ENCODE measurements at places on chromosomes 6 and 20.

GRCh38 chr6:115765966-115766365 lies 294.7 kb downstream of the FRK start:
- no peak for DNase-seq

DNA sequence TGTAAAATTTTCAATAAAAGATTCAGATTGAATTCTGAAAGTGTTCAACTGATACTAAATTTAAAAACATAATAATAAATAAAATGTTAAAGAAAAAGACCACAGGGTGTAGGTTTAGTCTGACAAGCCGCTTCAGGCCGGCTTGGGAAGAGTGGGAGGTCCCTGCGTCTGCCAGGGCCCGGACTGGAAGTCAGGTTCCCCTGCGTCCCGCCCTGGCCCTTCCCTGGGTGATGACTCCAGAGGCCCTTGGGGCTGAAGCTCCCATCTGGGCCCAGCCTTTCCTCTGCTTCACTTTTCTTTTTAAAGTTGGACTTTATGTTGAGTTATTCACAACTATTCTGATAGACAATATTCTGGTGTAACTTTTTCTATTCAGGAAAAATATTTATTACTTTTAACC lies 93.3 kb downstream of the SMOC2 start:
- DNase-seq, result no peak

DNA sequence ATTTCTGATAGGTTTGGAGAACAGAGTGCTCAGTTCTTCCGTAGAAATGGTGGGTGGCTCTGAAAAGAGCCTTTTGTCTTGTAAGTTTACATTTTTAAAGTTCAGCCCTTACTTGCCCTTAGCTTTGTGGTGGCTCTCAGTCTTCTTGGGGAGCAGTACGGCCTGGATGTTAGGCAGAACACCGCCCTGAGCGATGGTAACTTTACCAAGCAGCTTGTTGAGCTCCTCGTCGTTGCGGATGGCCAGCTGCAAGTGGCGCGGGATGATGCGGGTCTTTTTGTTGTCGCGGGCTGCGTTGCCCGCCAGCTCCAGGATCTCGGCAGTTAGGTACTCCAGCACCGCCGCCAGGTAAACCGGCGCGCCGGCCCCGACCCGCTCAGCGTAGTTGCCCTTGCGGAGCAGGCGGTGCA lies 19.5 kb downstream of the OR2B2 start:
- no peak for DNase-seq

DNA sequence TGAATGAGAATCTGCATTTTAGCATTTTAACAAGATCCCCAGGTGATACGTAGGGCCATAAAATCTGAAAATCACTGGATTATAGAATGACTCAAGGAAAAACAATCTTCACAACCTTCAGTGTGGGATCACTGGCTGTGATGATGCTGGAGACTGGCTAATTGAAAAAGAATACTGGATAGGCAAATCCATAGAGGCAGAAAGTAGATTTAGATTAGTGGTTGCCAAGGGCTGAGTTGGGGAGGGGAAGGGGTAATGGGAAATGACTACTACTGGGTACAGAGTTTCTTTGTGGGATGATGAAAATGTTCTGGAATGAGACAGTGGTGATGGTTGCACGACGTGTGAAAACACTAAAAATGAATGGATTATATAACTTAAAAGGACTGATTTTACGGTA lies 84.1 kb downstream of the CDK19 start:
- DNase-seq, result no peak

- no peak for DNase-seq
Measured at GRCh38 chr20:52426856-52427255, 235.3 kb upstream of the ZFP64 start.

GRCh38 chr20:36305602-36306551 lies at the start of gene DLGAP4:
Gene DLGAP4 (plus strand): TSS chr20:36306339. CDS start chr20:36431718, 125,379 bp downstream.
- no peak for DNase-seq

GRCh38 chr6:24720131-24720603 lies 1.2 kb upstream of the C6orf62 start:
- DNase-seq, result peak; percentile 82

GRCh38 chr6:41228616-41229015 lies 467 bp downstream of the TREML4 start:
- no peak for DNase-seq

- no peak for DNase-seq
Measured at GRCh38 chr6:118693562-118693961, 42.2 kb upstream of the CEP85L start.

DNA sequence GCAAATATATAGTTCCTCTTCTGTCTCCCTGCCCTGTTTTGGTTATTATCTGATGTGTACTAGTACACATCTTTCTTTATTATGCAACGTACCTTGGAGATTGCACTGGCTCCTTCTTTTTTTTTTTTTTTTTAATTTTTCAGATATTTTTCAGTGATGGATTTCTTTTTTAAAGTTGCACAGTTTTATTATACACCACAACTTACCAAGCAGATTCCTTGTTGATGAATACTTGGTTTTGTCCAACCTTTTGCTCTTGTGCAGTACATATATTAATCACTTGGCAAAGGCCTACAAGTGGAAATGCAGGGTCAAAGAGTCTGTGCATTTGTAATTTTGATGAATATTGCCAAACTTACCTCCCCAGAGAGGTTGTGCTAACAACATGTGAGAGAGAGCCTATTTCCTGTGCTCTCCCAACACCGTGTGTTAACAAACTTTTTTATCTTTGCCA lies 50.1 kb upstream of the RNF24 start:
- no peak for DNase-seq

GRCh38 chr6:26087284-26088115 lies at the start of gene HFE:
Gene HFE (plus strand): TSS chr6:26087429. CDS start chr6:26087441, 12 bp downstream.
- DNase-seq, result peak; percentile 35

- DNase-seq, result no peak
Measured at GRCh38 chr6:163324326-163324687, 90.2 kb upstream of the QKI start.

- no peak for DNase-seq
Measured at GRCh38 chr6:157670466-157671186, 152.4 kb upstream of the SNX9 start.

- DNase-seq, result no peak
Measured at GRCh38 chr20:6489361-6490171, 277.9 kb upstream of the BMP2 start.

- DNase-seq, result no peak
Measured at GRCh38 chr6:66865771-66866170, 1158.7 kb upstream of the EYS start.

DNA sequence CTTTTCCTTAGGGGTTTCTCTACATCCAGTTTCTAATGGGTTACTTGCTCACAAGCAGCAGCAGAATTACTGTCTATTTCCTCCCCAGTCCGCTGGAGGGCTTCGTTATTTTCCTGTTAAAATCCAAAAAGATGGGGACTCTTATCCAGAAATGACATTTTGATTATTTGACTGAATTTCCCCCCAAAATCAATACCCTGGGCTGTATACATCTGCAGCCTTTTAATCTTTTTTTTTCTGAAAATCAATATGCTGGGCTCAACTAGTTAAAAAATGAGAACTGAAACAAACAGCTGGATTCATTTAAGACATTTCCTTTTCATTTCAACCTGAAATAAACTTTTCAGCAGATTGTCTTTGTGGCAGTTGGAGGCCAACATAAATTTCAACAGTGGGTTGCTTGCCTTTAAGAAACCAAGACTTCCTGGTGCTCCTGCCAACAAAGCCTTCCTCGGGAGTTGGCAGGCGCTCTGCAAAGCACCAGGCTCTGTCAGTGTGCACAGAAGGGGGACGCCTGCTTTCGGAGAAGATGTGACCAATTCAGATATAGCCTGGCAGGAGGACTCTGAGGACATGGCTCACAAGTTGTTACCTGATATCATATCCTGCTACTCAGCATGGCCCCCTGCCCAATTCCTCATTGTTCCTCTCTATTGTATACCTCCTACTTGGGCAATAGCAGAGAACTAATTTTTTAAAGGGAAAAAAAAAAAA lies 204.7 kb upstream of the ARG1 start:
- DNase-seq, result no peak

GRCh38 chr6:122715725-122716124 lies 63.8 kb upstream of the FABP7 start:
- no peak for DNase-seq

GRCh38 chr20:20594171-20594530 lies 118.3 kb downstream of the RALGAPA2 start:
- no peak for DNase-seq

DNA sequence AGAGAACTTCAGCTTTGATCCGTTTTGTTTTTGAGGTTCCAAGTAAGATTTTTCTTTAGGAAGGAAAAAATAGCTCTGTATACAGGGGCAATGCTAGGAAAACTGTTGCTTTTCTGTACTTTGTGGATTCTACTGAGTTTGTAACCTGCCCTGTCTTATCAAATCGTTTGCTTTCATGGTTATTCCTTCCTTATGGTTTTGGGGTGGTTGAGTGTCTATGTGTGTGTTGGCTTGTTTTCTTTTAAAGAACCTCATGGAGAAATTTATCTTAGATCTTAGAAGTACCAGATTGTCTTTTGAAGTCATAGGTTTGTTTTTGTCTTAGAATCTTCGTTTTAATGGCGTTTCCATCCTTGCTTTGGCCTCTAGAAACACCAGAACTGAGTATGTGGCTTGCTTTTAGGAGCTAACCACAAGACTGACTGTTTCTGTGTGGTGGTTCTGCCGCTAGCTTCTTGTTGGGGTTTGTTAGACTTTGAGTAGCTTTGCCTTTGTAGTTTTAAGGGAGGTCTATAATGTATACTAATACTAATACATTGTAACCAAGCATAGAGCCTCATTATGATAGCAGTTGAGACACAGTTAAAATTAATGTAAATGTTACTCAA lies 86.8 kb downstream of the RPP40 start:
- no peak for DNase-seq

DNA sequence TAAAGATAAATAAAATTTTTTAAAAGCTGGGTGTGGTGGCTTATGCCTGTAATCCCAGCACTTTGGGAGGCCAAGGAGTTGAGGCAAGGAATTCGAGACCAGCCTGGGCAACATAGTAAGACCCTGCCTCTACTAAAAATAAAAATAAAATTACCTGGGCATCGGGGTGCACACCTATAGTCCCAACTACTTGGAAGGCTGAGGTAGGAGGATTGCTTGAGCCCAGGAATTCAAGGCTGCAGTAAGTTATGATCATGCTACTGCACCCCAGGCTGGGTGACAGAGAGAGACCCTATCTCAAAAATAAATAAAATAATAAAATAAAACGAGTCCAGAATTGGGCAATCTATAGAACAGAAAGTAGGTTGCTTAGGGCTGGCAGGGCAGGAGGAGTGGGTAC lies 228.7 kb downstream of the BCAS1 start:
- no peak for DNase-seq

GRCh38 chr6:111747829-111748228 lies 125.4 kb downstream of the FYN start:
- DNase-seq, result no peak

- peak; percentile 45 for DNase-seq
Measured at GRCh38 chr6:47097092-47097945, 55.2 kb upstream of the ADGRF1 start.

- DNase-seq, result peak; percentile 73
Measured at GRCh38 chr6:148146717-148147462, 195.7 kb upstream of the SASH1 start.

DNA sequence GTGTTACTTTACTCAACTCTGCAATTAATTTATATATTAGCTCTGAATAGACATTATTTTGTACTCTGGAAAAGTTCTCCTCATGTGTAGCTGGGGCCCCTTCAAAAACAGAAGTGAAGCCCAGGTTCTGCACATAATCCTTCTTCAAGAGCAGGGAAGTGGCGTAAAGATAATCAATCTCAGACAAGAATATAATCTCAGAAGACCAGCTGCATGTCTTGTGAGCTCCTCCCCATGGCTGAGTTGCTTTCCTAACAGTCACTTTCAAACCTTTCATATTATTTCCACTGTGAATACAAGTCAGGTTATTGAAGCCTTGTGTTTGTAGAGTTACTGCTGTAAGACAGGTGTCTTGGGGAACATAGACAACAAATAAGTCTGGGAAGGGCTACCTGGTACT lies 691.9 kb downstream of the RFPL4B start:
- no peak for DNase-seq

DNA sequence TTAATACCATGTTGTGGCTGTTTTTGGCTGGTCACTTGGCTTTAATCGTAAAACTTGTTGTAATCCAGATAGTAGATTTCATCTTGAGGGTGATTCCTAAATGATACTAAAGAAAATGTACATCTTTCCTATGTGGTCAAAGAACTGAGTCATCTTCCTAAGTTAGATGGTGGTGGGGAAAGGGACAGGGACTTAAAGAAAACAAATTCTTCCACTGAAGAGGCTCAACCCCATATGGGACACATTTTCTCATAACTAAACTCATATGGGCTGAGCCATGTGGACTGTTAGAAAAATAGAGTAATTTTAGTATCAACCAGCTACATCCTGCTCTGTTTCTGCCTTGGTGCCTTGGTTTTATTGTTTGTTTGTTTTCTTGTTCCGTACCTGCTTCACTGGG lies 155.8 kb downstream of the TSHZ2 start:
- no peak for DNase-seq

- no peak for DNase-seq
Measured at GRCh38 chr20:62550087-62550632, 74.4 kb upstream of the GATA5 start.

DNA sequence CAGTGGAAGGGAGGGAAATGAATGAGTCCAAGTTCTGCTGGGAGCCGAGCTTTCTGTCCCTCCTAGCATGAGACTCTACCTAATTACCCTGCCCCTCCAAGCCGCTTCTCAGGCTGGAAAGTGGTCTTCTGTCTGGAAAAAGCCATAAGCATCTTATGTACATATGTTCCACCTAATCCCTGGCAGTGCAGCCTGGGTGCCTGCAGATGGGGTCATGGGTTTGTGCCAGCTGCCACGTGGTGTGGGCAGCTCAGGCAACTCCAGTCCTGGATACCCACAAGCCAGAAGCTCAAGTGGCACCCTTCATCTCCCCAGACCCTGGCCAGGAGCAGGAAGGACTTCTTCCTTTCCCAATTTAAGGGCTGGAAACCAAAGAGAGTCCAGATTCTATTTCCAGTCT lies 253.1 kb downstream of the LY86 start:
- DNase-seq, result no peak

- no peak for DNase-seq
Measured at GRCh38 chr6:20487669-20488375, 46.4 kb upstream of the CDKAL1 start.

- DNase-seq, result no peak
Measured at GRCh38 chr20:63500151-63500901, 1.4 kb upstream of the EEF1A2 start.

DNA sequence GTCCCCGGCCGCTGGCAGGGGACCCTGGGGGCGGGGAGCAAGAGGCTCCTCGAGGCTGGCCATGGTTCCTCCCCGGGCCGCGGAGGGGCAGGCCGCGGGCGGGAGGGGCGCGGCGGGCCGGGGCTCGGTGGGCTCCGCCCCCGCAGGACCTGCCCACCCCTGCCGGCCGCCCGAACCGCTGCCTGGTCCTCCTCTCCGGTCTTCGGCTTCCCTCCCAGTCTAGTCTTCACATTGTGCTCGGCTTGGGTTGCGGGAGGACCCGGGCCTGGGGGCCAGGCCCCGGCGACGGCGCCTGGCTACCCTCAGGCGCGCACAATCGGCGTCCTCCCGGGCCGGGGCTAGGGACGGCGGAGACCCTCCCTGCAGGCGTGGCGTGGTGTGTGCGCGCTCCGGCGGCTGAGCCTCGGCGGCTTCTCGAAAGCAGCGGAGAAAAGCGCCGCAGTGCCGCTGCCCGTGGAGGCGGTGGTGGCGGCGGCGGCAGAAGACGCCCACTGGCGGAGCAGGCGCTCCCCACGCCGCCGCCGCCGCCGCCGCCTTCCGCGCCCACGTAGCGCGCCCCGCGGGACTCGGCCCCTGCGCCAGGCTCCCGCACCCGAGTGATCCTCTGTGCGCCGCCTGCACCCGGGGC lies at the start of gene PDE10A:
Gene PDE10A, minus strand, starts transcription at position 493 of the 628 bp plus-strand sequence. Its CDS starts 430 bp downstream, at position 63.
- DNase-seq, result no peak
